ENCODE measurements at places on chromosomes 6 and 20. TPM values are rescaled to one million over a fixed set of nuclear protein-coding genes. Genes with fewer than 3 reads are reported as not detected.
A peak's percentile ranks its signal among the peaks of the same experiment; 100 is the strongest.

GFRAL gene
- total RNA-seq: not detected

- no peak for DNase-seq
Observed at GRCh38 chr20:48298851-48299484, 513.7 kb upstream of the SULF2 start.

GRCh38 chr6:106182455-106182854, 96.3 kb downstream of the PRDM1 start:
- no peak for DNase-seq

DNA sequence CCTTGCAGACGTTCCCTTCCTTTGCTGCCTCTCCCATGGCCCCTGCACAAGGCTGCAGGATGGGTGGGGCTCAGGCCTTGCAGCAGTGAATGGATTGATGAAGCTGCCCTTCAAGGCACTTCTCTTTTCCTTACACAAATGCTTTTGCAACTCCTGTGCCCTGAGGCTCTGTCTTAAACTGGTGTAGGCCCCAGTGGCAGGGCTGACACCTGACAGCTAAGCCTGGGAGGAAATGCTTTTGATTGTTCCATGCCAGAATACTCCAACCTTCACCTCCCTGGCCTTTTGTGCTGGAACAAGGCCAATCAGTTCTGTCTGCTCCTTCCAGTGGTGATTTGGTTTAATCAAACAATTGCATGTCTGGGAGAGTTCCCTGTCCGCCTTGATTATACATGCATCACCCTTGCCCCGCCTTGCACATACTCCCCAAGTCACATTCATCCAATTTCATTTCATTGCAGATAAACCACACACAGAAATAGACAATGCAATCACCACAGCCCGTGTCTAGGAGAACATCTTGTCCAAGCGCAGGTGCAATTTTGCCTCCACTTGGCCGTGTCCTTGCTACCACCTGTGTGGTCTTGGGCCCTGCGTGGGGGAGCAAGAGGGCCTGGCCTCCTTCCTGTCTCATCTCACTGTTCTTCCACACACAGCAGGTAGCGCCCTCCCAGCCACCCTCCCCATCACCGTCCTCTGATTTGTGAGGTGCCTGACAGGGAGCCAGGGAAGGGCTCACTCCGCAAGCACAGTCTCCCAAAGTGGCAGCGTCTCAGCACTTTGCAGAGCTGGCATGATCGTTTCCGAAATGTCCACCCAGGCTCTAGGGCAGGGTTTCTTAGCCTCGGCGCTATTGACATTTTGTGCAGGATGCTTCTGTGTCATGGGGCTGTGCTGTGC, 120.4 kb downstream of the CDH26 start:
- no peak for DNase-seq

DNA sequence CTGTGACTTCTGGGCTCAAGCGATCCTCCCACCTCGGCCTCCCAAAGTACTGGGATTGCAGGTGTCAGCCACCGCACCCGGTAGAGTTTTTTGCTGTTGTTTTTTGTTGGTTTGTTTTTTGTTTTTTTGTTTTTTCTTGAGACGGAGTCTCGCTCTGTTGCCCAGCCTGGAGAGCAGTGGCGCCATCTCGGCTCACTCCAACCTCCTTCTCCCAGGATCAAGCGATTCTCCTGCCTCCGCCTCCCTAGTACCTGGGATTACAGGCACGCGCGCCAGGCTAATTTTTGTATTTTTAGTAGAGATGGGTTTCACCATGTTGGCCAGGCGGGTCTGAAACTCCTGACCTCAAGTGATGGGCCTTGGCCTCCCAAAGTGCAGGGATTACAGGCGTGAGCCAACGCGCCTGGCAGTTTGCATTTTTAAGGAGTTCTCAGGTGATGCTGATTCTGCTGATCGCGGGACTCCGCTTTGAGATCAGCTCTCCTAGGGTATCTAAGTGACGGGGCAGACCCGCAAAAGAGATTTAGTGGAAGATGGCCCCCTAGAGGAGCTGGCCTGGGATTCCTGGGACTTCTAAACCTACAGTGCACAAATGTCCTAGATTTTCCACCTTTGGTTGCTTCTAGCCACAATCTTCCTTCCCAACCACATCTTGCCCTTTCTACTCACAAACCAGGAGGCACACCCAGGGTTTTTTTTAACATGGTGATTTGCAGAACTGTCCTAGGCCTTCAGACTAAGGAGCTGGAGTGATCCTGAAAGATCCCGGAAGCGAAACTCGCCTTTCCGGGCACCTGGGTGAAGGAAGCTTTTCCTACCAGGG, 45.2 kb downstream of the DPPA5 start:
- DNase-seq: no peak

- no peak for DNase-seq
Observed at GRCh38 chr20:62635232-62635631, 7.1 kb upstream of the SLCO4A1 start.

C6orf52 gene
- not detected for total RNA-seq

GRCh38 chr6:42860036-42860435, 19.4 kb upstream of the RPL7L1 start:
- no peak for DNase-seq

DNA sequence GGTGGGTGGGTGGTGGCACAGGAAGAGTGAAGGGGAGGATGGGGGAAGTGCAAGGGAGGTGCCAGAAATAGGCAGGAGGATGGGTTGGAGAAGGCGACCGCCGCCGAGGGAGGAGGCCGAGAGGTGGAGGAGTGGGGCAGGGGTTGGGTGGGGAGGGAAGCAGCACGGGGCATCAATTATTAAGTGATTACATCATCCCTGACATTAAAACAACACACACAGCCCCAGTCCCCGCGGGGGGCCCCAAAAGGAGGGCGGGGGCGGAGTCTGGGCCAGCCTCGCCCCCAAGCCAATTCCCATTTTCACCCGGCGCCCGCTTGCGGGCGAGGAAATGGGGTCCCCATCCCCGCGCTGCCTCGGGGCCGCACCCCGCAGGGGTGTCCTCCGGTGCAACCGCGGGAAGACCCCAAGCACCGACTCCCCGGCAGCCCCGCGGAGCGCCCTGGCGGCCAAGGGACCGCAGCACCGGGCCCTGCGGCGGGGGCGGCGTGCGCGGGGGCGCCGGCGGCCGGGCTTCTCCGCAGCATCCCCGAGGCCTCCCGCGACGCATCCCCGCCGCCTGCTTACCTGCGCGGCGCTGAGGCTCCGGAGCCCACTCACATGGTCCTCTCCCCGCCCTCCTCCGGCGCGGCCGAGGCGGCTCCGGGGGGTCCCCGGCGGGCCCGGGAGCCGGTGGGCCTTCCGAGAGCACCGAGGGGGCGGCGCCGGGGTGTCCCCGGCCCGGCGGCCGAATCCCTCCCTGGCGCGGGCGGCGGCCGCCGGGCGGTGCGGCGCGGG, 663 bp downstream of the FYN start:
- DNase-seq: peak; percentile 55

DNA sequence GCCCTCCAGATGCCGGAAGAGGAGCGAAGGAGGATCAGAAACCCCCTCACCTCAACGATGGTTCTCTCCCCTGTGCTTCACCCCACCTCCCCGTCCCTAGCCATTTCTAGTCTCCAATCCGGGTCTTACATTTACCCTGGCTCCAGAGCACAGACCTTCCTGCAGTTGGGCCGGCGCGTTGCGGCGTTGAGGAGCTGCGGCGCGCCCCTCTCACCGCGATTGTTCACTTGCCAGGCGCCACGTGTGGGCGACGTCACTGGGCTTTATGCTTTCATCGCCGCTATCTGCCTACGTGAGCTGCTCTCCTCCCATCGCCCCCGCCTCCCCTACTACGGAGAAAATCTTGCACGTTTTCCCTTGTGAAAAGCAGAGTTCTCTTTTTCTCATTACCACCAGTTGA, at the start of gene CRISP2:
Gene CRISP2 (minus strand): TSS at position 198 of the 400 bp plus-strand sequence. CDS start 4,347 bp downstream, outside the sequence.
- no peak for DNase-seq

DNA sequence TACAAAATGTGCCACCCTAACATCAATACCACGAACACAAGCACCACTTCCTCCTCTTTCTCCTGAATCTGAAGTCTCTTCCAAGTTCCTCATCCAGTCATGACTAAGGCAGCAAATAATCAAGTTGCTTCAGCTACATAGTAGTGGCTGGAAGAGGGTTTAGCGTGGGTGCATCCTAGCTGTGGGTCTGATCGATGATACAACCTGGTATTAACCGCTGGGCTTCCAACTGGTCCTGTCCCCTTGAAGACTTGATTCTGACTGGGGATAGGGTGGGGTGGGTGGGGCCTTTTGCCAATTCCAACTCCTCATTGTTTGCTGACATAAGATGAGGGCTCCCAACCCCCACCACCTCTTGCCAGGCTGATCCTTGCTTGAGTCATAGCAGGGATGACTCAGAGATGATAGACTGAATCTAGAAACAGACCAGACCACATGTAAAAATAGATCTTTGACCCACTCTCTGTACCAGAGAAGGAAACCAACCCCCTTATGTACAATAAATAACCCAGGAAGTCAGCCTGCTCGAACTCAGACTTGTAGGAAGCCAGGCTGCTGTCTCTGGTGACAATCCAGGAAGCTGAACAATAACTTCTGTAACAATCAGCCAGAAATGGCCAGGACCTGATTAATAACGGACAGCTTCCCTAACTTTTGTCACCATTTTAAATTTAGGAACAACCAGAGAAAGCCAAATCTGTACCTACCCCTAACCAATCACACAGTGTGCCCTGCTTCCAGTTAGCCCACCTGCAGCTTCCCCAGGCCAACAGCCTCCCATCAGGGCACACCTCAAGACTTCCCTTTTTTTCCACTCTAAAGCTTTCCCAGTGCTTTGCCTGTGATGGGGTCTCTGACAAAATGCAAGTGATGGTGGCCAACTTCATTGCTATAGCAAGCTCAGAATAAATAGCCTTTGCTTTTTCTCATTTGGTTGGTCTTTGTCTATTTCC, 68.9 kb upstream of the FAM184A start:
- peak; percentile 40 for DNase-seq

GRCh38 chr6:2730353-2731107, 20.2 kb downstream of the MYLK4 start:
- DNase-seq: no peak

DNA sequence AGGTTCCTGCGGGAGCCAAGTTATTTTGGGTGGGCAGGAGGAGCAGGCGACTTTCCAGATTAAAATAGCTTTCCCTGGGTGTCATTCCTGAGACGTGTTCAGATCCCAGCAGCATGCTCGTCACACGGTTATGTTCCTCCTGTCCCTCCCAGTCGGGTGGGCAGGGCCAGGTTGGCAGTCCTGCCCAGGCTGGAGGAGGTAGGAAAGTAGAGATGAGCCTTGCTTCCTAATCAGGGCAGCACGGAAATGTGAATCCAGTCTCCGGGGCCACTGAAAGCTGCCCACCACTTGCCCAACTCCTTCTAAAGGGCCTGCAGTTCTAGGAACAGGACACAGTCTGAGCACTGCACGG, 137.0 kb downstream of the MRPL14 start:
- peak; percentile 75 for DNase-seq

GRCh38 chr20:57633945-57634491, 13.8 kb upstream of the ZBP1 start:
- DNase-seq: no peak

RCAN2 gene
- total RNA-seq: 331 TPM

SLC17A2 gene
- not detected for total RNA-seq

GRCh38 chr6:97963193-97963592, 680.2 kb upstream of the MMS22L start:
- DNase-seq: no peak

DNA sequence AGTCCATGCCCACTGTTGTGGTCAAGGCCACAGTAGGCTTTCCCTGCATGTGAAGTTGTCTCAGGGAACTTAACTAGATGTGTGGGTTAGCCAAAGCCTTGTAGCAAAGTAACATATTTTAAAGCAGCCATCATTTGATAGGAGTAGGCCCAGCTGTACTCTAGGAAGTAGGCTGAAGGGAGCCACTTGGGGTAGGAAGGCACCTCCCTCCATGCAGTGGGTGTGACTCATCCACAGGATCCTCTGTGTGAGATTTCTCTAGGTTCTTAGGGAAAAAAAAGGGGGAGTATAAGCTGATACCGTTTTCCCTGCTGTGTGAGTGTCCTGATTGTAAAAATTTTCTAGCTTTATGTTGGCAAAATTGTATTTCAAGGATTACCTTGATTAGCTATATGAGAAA, 44.7 kb downstream of the VAPB start:
- no peak for DNase-seq

DNA sequence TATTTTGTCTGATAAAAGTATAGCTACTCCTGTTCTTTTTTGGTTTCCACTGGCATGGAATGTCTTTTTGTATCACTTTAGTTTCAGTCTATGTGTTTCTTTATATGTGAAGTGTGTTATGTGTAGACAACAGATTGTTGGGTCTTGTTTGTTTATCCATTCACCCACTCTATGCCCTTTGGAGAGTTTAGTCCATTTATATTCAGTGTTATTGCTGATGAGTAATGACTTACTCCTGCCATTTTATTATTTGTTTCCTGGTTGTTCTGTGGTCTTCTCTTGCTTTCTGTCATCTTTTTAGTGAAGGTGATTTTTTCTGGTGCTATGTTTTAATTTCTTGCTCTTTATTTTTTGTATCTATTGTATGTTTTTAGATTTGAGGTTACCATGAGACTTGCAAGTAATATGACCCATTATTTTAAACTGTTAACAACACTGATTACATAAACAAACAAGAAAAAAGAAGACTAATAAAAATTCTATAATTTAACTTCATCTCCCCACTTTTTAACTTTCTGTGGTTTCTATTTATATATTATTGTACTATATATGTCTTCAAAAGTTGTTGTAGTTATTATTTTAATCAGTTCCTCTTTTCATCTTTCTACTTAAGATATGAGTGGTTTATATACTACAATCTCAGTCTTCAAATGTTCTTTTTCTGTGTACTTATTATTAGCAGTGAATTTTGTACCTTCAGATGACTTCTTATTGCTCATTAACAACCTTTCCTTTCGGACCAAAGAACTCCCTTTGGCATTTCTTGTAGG, 323.4 kb downstream of the BTBD9 start:
- no peak for DNase-seq

DNA sequence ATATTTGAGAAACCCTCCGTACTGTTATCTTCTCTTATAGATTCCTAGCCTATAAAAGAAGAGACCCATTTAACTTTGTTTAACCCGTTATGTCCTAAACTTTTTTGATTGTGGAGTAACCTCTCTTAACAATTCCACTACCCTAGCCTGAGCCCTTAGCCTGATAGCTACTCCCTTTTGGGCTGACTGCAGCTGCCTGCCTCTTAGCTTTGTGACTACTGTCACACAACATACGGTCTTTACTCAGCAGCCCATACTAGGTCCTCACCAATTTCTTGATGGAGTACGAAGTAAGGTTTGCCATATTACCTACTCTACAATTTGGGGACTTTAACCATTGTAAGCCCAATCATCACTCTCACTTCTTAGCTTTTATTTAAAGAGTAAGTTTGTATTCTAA, 72.7 kb downstream of the QRSL1 start:
- DNase-seq: no peak

TBC1D32 gene
- 3.5 TPM for total RNA-seq
